ENCODE measurements at places on chromosomes 6 and 20.

GRCh38 chr6:32375739-32376529, 4.2 kb upstream of the TSBP1 start:
- DNase-seq, result no peak

DNA sequence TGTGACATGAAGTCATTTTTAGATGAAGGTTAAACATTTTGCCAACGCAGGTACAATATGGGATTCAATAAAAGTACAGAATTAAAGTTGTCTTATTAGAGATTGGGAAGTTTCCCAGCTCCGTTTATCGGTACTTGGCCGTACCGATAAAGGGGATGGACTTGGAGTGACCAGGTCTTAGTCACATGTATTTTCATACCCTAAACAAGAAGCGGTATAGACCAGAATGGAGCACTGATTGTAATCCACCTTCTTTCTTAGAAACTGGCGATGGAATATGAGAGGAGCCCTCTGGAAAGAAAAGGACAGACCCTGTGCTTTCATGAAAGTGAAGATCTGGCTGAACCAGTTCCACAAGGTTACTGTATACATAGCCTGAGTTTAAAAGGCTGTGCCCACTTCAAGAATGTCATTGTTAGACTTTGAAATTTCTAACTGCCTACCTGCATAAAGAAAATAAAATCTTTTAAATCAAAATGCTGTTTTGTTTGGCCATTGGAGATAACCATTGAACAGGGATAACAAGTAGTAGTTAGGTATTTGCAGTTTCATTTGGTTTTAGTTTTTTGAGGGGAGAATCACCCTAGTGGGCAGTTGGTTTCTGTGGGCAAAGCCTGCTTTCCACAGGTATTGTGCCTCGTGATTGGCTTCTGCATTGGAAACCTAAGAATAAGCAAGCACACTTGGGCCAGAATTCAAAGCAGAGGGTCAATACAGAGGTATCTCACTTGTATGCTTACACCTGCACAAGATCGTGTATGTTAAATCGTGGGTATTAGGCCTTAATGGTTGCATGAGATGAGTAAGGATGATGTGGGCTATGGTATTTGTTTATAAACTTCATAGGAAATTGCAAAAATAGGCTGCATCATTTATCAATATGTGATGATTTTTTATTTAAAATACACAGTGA, 11.2 kb upstream of the ZNFX1 start:
- DNase-seq, result no peak

DNA sequence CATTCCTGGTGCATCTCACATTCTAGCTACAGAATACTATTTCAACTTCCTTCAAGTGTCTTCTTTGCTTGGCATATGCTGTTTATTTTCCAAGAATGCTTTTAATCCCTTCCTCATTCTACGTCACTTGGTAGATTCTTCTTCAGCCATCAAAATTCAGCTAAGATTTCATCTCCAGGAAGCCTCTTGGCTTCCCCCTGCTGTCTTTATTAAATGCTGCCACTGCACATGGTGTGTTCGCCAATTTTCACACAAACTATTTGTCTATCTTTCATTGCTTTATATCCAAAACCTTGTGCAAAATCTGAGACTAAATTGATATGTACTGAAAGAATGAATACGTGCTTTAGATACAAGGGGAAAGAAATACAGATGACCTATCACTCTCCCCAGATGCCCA, 253.0 kb downstream of the RFPL4B start:
- DNase-seq, result no peak

DNA sequence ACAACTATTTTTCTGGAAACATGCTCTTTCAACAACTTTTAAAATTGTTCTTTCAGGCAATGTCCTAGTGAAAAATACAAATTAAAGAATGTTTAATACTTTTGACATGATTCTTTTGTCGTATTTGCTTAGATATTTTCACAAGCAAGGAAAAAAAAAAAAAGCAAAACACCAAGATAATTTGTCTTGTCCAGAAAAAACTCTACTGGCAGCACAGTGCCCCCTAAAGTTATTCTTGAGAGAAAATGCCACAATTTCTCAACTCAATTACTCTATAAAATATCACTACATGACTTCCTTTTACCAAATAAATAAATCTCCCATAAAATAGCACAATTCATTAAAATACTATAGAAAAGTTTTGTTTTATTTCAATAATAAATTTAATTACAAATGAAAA, 652.5 kb upstream of the EPHA7 start:
- no peak for DNase-seq

- no peak for DNase-seq
Measured at GRCh38 chr6:116115781-116116180, 10.2 kb downstream of the COL10A1 start.

DNA sequence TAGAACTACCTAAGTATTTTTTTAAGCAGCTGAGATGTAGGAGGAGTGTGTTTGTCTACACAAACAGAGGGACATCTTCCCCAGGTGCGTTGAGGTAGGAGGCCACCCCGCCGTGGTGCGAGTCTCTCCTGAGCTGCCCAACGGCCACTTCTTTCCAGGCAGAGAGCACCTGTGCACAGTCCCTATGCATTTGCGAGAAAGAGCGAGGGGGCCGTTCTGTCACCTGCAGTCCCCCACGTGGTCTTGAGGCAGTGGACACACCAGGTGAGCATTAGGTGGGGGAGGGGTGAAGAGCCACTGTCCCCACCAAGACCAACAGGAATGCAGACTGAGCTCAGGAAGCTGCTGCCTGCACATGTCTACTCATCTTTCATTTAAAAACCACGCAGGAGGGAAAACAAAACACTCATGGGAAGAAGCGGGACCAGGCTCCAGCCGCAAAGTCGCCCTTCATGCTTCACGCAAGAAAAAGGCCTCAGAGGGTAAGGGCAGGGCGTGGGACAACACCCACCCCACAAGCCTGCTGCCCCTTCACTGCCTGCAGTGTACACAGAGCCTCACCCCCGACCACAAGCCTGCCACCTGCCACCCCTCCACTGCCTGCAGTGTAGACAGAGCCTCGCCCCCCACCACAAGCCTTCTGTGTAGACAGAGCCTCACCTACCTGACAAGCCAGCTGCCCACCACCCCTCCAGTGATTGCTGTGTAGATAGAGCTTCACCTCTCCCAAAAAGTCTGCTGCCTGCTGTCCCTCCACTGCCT, 142.0 kb downstream of the DLL1 start:
- no peak for DNase-seq

- no peak for DNase-seq
Measured at GRCh38 chr6:161130967-161131766, 139.6 kb downstream of the MAP3K4 start.

- no peak for DNase-seq
Measured at GRCh38 chr20:51160821-51161220, 137.9 kb upstream of the KCNG1 start.

DNA sequence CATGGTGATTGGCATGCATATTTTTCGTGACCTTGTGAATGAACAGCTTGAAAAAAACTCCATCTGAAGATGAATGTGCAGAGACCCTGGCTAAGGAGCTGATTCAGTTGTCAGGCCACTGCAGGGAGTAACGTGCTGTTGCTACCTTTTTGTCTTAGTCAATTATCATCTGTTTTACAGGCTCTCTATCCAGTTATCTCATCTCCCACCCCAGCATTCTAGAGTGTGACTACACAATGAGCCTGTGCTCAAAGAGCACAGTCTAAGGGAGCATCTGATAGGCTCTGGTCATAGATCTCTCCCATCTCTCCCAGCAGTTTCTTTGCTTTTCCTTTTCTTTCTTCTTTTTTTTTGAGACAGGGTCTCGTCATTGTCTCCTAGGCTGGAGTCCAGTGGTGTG, 45.5 kb downstream of the NDRG3 start:
- no peak for DNase-seq

- DNase-seq, result no peak
Measured at GRCh38 chr20:2760297-2760951, 40.0 kb downstream of the CPXM1 start.

GRCh38 chr6:118377711-118378414, 170.2 kb upstream of the PLN start:
- peak; percentile 96 for DNase-seq

- no peak for DNase-seq
Measured at GRCh38 chr6:137013031-137013430, 31.7 kb downstream of the IL20RA start.

DNA sequence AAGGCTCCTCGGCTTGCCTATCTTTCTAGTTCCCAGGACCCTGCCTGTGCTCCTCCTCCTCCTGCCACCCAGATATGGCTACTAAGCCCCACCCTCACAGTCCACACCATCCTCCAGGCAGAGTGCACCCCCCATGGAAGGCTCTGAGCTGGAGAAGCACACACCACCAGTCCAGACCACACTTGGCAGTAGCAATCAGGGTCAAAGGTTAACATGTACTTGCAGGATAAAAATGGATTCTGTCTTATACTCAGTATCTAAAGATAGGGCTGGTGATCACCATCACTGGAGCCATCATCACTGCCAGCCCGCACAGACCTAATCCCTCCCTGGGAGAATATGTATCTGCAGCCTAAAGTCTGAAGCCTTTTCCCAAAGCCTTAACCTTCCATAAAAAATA, 83.4 kb downstream of the PRKN start:
- DNase-seq, result no peak

- DNase-seq, result no peak
Measured at GRCh38 chr6:134546962-134547645, 229.2 kb upstream of the SGK1 start.

DNA sequence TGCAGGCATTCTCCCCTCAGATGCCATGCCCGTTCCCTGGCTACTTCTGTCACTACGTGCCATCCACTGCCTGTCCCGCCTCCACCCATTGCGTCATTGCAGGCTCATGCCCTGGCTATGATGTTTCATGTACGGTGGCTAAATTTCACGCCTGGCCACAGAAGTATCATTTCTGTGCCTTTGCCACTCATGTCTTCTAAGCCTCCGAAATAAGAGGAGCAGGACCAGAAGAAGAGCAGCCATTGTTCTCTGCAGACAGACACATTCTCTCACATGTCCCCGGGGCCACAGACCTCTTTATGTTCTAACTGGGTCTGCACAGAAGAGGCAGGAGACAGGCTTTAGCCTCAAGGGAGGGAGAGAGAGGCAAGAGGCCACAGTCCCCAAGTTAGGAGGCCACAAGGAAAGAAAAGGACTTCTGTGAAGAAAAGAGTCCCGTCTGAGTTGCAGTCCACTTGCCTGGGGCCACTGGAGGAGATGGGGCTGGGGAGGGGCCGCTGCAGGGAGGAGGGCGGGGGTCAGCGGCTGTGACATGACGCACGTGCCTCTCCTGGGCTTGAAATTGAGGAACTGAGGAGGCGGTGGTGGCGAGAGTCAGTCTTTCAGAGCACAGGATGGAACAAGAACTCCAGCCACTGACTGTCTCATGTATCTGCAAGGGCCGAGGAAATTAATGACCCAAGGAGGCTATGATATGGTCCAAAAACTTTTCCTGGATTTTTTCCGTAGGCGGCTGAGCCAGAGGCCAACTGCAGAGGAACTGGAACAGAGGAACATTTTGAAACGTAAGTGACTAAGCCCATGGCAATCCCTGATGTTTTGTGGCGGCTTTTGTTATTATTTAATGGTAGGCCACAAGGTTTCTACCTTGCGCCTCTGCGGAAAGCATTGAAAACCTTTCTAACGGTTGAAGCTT, 55.9 kb downstream of the TBC1D7 start:
- DNase-seq, result no peak

GRCh38 chr6:130018744-130019325, 454 bp downstream of the L3MBTL3 start:
- DNase-seq, result peak; percentile 51

GRCh38 chr6:43722920-43723545, 35.4 kb upstream of the MRPS18A start:
- DNase-seq, result no peak

DNA sequence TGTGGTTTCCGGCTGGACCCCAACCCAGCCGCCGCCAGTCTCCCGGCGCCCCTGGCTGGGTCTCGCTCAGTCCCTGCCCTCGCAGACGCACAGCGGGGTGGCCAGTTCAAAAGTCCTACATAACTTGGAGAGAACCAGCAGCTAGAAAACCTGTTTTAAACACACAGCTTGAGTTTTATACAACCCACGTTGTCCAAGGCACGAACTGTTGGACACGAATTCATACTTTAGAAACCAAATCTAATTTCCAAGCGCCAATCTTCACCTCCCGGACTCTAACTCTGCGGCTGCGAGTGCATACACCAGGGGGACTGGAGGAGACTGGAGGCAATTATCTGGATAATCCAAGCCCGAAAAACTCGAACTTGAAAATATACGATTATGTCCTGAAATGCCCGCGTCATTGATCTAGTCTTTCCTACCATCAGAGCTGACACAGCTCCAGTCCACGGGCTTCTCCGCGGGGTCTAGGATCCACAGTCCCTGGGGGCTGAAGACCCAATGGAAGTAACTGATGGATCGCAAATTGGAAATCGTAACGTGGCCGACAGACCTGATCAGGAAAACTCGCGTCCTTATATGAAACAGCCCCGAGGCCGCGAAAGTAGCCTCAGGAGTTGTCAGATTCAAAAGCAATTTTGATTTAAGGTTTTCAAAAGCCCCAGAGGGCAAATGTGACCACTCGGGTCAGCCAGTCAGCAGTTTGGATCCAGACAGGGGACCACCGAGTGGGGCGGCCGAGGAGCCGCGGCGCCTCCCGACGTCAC, 843 bp upstream of the HEY2 start:
- DNase-seq, result peak; percentile 57

GRCh38 chr6:160358225-160359119, 10.3 kb downstream of the SLC22A3 start:
- no peak for DNase-seq

DNA sequence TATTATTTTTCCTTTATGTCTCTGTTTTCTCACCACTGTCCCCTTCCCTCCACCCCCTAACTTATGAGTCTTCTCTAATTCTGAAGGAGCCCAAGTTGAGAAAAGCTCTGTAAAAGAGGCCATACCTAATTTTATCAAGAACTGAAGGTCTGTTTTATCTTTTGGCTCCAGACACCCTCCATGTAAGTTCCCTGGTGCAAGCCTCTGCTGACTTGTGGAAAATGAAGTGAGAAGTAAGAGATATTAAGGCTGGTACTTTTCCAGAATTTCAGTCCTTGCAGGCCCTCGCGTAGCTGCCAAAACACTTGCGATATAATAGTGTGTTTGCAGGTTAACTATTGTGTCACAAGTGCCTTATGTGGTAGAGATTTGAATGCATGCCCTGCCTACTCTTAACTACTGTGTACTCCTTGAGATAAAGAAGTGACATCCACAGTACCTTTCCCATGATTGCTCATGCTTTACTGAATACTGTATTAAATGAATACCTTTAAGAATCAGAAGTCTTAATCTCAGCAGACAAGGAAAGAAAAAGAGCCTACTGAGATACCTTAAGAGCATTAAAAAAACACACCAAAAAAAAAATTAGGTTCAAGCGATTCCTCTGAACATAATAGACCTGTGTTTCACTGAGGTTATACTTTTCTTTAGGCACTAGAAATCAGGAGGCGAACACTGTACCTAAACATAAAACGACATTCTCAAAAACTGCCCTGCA, 143.6 kb upstream of the ZNF184 start:
- no peak for DNase-seq

- no peak for DNase-seq
Measured at GRCh38 chr20:35776513-35777101, 4.8 kb downstream of the PHF20 start.

GRCh38 chr20:5395932-5396727, 79.4 kb upstream of the PROKR2 start:
- DNase-seq, result no peak

GRCh38 chr20:48194583-48194982, 409.3 kb upstream of the SULF2 start:
- no peak for DNase-seq

- peak; percentile 87 for DNase-seq
Measured at GRCh38 chr6:29016559-29017427, 11.7 kb upstream of the ZNF311 start.

GRCh38 chr6:124795643-124796463, 166.4 kb upstream of the RNF217 start:
- DNase-seq, result peak; percentile 24

GRCh38 chr6:17336425-17336824, 55.3 kb downstream of the RBM24 start:
- DNase-seq, result no peak

- DNase-seq, result no peak
Measured at GRCh38 chr20:49622243-49622642, 54.3 kb upstream of the PTGIS start.

Measured in NCI-H748 treated with DMSO at 0.1 percent for 48 hours (cell line).